ENCODE measurements at places on chromosomes 16 and 17.

GRCh38 chr17:50872710-50873424 lies 6.7 kb upstream of the TOB1 start:
- peak; percentile 41 for DNase-seq

DNA sequence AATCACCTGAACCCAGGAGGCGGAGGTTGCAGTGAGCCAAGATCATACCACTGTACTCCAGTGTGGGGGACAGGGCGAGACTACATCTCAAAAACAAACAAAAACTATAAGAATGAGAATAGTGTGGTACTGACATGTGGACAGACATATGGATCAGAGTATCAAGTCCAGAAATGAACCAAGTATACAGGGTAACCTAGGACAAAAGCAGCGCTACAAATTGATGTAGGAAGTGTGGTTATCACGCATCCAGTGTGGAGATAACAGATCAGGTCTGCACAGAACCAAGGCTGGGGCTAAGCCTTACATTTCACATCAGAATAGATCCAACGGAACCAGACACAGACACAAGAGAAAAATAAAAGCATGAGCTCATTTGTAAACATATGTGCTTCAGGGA lies 23.0 kb upstream of the C16orf95 start:
- DNase-seq: no peak

- no peak for DNase-seq
These were observed 3.0 kb downstream of the IL27 start for GRCh38 chr16:28503470-28504259.

- DNase-seq: no peak
These were observed 3.1 kb upstream of the RAB11FIP4 start for GRCh38 chr17:31388351-31388750.

GRCh38 chr17:60471451-60471850 lies 49.2 kb downstream of the CHCT1 start:
- no peak for DNase-seq

DNA sequence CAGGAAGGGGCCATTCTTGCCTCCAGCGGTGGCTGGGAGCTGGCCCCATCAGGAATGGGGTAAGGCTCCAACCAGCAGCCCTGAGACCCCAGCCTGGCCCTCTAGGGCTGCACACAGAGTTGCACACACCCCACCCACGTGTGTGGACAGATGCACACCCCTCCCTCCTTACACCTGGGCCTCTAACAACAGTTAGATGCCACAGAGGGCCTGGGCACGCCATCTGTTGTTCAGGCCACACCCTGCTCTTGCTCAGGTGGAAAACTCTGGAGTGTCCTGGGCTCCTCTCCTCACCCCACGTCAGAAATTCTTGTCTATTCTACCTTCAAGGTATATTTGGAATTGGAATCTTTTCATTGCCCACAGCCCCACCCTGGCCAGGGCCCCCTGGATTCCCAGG lies 13.3 kb upstream of the RAI1 start:
- DNase-seq: no peak

Data from activated CD4-positive, alpha-beta T cell treated with anti-CD3 and anti-CD28 coated beads, Interleukin-2, amount 50 U/mL, for 1 hour (primary cell).